ENCODE measurements at places on chromosomes 1 and 21.

DNA sequence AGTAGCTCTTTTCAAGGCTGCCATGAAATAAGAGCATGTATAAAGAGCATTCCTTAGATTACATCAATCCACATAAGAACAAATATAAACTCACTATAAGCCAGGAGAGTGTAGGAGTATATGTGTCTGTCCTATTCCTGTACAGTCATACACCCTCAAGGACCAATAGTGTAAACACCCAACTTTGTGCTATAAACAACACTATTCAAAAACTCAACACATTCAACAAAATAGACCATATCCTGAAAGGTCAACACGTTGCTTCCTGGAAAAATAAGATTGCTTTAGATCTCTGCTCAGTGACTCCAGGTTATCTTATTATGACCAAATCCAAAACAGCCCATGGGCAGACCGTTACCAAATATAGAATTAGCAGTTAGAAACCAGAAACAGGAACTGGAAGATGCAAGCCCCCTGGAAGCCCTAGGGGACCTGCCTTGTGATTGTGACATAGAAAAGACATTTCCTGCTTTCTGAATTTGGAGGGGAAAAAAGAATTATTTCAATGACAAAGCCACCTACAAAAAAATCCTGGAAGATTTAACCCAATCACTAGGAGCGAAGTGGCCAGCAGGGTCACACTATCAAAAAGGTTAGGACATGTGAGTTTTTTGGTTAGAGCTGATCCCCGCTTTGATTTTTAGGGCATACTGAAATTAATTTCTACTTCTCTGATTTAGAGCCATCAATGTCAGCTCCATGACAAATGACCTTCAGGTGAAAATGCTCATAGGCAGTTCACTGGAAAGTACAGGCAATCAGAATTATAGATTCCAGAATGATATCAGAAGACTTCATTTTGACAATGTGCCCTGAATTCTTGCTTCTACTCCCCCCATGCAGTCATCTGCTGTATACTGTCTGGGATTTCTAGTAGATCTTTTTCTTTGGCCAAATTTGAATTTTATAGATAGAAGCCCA lies 59.9 kb downstream of the LRRC8C start:
- no peak for DNase-seq

GRCh38 chr1:29671446-29672356 lies 435.4 kb downstream of the PTPRU start:
- DNase-seq, result peak; percentile 10

- DNase-seq, result no peak
These were observed 9.4 kb upstream of the KIF14 start for GRCh38 chr1:200629876-200630514.

DNA sequence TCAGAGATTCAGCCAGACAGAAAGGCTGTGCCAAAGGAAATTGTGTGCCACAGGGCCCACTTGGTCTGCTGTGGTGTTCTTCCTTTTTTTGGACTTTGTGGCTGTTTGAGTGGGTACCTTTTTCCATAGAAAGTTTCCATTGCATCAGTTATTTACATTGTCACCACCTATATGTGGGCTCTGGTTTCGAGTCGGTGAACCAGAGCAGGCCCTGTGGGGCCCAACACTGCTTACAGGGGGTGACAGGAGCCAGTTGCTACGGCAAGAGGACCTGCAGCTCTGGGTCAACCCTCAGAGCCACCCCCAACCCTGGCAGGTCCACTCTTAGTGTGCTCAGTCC lies 157.0 kb upstream of the EDN2 start:
- DNase-seq, result peak; percentile 71

GRCh38 chr1:234244482-234244881 lies 128.8 kb upstream of the COA6 start:
- no peak for DNase-seq

DNA sequence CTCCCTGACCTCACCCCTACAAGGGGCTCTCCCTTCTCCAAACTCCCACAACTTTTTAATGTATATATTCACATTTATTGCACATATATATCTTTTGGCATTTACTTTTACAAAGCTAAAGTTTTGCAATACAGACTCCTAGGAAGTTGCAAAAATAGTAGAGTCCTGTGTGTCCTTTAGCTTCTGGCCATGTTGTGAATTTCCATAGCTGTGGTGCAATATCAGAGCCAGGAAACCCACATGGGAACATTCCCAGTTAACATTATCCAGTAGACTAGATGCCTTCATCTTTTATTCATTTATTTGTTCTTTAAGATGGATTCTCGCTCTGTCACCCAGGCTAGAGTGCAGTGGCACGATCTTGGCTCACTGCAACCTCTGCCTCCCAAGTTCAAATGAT lies 343.0 kb downstream of the PCP4 start:
- no peak for DNase-seq
